ENCODE measurements at places on chromosomes 12 and 14.

- DNase-seq = no peak
Measured at GRCh38 chr14:23932639-23933038, 20.9 kb upstream of the DHRS4 start.

DNA sequence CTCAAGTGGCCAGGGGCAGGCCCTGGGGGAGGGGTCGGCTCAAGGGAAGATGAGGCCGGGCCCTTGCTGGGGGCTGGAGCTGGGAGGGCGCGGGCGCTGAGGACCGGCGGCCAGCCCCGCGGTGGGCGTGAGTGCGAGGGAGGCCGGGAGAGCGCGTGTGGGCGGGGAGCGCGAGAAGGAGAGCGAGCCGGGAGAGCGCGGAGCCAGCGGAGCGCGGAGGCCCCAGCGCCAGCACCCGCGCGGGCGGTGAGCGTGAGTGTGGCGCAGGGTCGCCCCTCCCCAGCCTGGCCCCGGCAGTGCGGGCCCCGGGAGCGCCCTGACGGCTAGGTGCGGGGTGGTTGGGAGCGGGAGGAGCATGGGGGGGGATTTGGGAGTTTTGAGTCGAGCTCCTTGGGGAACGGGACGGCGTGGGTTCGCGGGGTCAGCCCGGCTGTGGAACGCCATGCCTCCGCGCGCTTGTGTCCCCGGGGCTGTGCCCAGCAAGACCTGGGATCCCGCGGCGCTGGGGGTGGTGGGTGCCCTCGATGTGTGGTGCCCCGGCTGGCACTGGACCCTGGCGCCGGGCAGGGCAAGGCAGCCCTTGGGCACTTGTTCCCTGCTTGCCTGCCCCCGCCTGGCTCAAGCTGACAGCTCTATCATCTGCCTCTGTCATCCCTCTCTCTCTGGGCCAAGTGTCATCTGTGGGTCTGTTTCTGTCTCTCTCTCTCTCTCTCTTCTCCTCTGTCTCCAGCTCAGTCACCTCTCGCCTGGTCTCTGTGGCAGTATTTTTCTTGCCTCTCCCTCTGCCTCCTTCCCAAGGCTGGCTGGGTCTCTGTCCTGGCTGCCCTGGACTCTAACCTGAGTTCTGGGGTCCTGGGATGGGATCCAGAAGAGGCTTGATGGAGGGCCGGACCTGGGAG lies at the start of gene LBHD2:
Gene LBHD2 (plus strand): TSS at position 190 of the 899 bp plus-strand sequence. CDS start 1,803 bp downstream, outside the sequence.
- DNase-seq = no peak

DNA sequence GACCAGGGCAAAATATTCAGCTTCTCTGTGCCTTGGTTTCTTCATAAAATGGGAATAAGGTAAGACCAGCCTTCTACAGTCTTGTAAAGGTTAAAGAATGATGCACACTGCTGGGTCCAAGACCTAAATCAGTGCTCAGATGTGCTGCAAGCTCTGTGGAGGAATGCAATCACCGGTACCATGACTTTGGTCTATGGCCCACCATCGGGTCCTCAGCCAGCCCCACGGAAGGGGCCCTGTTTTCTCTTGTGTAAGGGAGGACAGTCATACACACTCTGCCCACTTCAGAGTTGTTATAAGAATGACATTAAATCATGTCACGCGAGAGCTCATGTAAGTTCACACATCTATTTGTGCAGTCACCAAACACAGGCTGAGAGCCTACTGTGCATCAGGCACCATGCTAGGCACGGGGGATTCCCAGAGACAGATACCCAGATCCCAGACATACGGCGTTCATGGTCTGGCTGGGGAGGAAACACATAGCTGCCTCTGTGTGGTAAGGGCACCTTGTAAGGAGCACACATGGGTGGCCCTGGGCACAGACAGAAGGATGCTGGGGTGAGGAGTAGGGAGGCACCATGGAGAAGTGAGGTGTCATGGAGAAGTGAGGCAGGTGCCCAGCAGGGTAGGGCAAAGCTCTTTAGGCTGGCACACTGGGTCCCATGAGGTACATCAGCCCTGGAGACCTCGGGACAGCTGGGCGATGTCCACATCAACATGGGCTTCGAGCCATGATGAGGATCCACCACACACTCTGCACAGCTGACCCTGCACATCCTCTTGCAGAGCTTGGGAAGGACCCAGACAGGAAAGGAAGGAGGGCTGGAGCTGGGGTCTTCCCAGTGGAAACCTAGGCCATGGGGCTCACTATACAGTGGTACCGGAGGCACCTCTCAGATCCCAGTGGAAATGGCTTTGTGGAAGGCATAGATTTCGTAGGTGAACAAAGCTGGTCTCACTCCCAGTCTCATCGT lies 190.4 kb upstream of the DIO3 start:
- no peak for DNase-seq

- DNase-seq = no peak
Measured at GRCh38 chr14:33444136-33444535, 505.5 kb downstream of the NPAS3 start.

- DNase-seq = no peak
Measured at GRCh38 chr14:82029038-82029437, 495.4 kb upstream of the SEL1L start.

- no peak for DNase-seq
Measured at GRCh38 chr12:75877763-75878621, 153.6 kb downstream of the PHLDA1 start.

DNA sequence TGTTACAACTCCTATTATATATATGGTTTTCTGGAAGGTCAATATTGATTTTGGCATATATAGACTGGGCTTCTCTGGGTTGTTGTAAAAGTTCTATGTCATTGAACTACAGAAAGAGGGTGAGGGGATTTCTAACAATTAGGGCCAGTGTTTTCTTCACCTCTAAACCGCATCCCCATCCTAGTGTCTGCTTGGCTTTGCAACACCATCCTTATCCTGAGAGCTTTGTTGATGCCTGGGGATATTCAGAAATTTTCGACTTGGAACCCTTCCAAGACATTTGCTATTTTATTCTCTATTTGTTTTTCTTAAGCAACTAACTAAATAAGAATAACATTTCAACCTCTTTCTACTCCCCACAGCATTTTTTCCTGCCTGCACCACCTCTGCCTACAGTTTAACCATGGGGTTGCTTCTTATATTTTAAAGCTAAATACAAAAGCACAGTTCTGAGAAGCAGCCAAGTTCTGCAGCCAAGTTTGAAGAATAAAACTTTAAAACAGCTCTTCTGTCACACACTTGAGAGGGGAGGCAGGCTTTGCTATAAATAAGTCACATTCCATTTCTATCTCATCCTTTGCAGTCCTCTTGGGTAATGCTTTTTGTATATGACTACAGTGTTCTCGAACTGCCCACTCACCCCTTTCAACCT lies 53.4 kb downstream of the RGS6 start:
- no peak for DNase-seq

- no peak for DNase-seq
Measured at GRCh38 chr12:129844662-129845220, 59.1 kb downstream of the TMEM132D start.

DNA sequence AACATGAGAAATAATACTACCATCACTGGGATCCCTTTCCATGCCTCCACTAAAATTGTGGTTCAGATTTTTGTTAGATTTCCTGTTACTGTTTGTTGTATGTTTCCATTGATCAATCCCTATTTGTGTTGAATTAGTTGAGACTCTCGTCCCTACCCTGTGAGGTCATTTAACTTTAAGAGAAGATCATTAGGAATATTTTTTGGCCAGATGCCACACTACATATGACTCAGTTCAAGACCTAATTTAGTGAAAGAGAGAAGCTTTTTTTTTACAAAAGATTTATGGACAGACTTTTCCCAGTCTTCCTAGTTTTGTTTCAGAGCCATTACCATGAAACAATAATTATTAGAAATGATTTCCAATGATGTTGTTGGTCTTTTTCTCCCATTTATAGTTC lies 35.5 kb downstream of the CPSF6 start:
- no peak for DNase-seq

GRCh38 chr14:31439561-31439960 lies 17.7 kb downstream of the DTD2 start:
- DNase-seq = no peak

DNA sequence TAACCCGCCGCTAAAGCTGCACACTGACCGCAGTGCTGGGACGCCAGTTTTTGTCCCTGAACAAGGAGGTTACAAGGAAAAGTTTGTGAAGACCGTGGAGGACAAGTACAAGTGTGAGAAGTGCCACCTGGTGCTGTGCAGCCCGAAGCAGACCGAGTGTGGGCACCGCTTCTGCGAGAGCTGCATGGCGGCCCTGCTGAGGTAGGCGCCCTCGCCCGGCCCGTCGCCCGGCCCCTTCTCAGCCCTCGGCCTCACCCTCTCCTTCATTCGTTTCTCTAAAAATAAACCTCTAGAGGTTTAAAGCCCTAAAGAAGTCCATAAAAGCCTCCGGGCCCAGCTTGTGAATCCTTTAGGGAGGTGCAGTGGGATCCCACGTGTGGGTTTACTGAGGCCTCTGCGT lies 52.2 kb upstream of the AMN start:
- no peak for DNase-seq

DNA sequence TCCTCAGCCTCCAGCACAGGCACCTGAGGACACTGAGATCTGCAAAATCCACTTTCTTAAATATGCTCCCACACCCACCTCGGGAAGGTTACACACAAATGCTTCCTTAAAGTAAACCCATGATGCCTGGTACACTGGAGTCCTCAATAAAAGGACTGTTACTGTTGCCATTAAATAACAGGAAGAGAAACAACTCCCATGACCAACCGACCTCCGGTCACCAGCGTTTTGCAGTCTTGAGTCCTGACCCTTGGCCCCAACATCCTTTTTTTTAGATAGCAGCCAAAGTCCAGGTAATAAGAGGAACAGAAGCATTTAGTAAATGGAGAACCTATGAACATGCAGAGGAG lies 42.4 kb downstream of the ITPK1 start:
- no peak for DNase-seq

DNA sequence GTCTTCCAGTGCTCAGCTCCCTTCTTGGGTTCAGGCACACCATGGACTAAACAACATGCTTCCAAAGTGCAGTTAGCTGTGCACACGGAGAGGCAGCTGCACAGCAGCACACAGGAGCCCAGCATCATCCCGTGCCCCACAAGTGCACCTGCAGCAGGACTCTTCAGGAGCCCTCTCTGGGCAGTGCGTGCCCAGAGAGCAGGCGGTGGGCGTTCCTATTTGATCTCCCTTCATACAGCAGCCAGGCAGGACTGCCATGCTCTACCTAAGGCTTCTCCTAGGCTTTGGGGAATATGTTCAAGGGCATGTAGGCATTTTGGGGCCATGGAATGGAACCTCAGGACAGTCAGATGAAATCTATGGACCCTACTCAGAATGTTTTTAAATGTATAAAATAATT lies 35.5 kb downstream of the ANO2 start:
- no peak for DNase-seq

DNA sequence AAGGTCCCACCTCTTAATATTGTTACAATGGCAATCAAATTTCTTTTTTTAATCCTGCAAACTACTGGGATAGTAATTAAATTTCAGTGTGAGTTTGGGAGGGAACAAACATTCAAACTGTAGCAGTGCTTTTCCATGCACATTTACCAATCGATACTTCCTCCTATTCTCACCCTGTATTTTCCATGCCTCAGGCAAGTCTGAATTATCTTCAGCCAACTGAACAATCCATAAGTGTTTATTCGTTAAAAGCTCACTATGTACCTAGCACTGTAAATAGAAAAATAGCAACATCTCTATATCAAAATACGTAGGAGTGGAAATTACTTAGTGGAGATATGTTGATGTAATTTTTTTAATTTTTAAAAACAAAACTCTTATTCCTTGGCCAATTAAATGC lies 43.5 kb downstream of the CCDC177 start:
- no peak for DNase-seq

DNA sequence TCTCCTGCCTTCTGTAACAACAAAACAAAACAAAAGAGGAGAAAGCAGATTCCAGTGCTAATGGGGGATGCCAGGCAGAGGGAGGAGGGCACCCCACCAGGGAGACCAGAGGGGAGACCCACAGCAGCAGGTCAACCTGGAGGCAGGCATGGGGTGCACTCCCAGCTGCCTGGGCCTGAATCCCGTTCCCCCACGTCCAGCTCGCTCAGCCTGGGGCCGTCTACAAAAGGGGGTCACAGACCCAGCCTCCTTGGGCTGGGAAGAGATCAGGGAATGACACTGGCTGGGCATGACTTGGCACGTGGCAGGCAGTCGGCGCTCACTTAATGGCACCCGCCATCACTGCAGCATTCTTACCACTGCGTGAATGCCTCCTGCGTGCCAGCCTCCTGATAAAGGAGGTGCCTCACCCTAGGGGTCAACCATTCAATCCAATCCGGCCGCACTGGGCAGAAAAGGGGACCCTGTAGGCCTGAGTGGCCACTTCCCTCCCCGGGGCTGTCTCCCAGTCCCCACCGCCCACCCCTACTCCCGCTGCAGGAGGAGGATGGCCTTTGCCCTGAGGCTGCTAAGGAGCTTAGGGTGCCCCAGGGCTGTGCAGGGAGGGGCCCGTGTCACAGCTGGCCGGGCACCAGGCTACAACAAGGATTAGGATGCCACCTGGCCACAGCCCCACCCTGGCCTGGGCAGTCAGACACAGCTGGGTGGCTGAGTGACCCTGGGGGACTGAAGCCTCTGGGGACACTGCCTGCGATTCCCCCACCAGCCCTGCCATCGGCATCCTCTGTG lies 87.5 kb downstream of the NCOR2 start:
- DNase-seq = no peak

DNA sequence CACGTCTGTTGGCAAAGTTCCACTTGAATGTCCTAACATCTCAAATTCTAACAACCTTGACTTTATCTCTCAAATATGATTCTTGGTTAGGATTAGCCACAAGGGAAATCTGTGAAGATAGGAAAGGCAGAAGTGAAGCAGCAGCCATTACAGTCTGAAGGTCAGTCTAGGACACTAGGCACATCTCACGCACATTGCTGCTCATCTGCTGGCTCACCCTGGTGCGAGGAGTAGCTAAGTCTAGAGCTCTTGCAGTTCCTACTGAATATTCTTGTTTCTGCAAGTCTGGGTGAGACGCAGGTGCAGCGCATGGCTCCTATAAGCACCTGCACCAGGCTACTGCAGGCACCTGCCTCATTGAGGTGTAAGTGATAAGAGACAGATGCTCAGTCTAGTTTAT lies 6.4 kb upstream of the SLC25A3 start:
- no peak for DNase-seq

DNA sequence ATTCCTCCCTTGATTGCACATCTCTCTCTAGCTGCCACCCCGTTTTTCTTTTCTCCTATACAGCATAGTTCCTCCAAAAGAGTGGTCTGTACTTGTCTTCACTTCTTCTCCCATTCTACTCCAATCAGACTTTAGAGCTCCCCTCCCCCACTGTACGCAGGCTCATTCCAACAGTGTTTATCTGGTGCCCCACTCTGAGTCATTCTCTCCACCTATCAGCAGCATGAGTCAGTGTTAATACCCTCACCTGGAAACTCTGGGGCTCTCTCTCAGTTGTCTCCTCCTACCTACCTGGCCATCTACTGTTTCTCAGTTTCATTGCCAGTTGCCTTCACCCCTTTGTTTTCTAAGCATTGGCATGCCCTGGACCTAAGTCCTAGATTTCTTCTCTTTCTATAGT lies 175.1 kb upstream of the ARHGAP5 start:
- no peak for DNase-seq

DNA sequence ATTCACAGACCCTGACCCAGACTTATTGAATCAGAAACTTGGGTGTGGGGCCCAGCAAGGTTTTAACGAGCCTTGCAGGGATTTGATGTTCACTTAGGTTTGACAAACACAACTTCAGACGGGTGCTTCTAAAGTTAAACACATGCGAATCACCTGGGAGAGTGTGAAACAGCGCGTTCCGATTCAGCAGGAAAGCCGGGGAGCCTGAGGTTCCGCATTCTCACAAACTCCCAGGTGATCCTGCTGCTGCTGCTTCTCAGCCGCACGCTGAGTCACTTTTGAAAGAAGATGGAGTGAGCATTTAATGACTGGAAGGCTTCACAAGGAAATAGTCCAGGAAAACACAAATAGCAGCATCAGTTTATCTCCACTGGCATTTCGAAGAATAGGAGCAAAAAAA lies 44.2 kb upstream of the DDX11 start:
- DNase-seq = no peak

Data from CD4-positive, alpha-beta T cell treated with Interleukin-10 for 1 hour (primary cell).